ENCODE measurements at places on chromosomes 3 and 15.

DNA sequence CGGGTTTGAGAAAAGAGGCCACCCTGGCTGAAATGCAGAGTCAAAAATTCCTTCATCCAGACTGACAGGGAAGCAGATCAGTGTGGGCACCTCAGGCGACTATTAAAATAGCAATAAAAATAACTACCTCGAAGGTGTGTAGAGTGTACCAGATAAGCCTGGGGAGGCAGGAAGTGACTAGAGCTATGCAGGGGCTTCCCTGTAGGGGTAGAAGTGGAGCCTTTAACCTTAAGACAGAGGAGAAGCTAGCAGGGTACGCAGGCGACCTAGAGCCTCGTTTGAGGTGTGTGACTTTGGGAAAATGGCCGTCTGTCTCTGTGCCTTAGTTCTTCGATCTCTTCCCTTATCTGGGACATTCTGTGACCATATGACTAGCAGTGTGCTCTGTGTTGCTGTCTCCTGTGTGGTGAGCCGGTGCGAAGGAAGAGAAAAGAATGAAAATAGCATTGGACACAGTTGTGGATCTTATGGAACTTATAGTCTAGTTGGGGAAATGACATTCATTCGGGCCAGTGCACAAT lies 17.6 kb downstream of the BHLHE40 start:
- DNase-seq = no peak

DNA sequence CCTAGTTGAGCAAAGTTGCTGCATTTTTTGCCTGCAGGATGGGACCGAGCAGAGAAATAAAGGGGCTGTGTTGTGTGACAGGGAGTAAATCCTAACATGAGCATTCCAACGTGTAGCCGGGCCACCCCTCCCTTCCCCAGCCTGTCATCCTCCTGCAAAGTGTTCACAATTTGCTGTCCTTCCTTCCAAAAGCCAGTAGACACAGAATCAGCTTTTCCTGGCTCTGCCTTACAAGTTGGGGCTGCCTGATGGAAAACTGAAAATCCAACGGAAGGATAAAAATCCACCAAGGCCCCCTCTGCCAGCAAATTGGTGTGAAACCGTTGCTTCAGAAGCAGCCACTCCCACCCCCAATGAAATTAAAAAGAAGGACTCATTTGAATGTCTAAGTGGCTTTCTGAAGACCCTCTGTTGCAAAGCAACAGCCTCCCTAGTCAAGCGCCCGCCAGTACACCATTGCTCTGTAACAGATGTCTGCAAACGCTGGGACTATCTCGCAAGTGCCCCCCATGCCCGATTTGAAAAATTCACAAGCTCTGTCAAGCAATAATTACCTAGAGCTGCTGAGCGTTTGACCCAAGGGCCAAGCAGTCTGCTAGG lies 665 bp downstream of the FRMD4B start:
- DNase-seq = no peak

GRCh38 chr3:75294124-75294523 lies 370.0 kb upstream of the FRG2C start:
- no peak for DNase-seq

DNA sequence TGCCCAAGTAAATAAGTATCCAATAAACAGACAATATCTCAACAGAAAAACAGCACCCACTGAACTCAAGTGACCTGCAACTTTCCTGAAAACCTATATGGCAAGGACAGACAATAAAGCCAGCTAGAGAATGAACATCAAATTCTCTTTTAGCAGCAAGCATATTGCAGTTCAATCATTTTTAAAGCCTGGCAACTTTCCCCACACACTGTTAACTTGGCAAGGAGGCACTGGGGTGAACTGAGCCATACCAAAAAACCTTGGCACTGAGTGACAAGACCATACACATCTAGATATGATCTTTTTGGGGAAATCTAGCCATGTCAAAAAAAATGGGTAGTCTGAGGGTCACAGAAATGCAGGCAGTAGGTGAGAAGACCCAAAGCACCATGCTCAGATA lies 174.6 kb downstream of the STT3B start:
- DNase-seq = no peak

DNA sequence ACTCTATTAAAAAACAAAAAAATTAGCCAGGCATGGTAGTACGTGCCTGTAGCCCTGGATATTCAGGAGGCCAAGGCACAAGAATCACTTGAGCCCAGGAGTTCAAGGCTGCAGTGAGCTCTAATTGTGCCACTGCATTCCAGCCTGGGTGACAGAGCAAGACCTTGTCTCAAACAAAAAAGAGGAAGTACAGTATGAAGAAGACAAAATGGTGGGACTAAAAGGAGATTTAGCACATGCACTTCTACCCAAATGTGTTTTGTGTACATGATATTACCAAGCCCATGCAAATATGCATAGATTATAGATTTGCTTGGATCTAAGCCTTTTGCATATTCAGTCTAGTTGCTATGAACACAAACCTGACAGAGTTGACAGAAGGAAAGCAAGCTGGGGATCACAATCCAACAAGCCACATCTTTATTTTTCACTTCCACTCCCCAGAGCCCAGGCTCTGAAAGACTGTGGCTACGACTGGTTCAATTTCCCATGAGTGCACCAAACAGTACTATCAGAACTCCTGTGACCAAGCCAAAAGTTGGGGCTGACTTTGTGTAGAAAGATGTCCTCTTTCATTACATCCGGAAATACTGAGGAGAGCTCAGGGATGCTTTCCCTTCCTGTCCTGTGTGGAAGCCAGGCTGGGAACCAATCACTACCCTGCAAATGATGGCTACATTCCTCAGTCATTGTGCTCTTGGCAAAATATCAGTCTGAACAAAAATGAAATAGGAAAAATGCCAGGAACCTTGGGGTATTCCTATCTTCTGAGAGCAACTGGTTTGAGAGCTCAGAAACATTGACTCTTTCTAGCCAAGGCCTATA lies 49.4 kb downstream of the TGM4 start:
- no peak for DNase-seq

DNA sequence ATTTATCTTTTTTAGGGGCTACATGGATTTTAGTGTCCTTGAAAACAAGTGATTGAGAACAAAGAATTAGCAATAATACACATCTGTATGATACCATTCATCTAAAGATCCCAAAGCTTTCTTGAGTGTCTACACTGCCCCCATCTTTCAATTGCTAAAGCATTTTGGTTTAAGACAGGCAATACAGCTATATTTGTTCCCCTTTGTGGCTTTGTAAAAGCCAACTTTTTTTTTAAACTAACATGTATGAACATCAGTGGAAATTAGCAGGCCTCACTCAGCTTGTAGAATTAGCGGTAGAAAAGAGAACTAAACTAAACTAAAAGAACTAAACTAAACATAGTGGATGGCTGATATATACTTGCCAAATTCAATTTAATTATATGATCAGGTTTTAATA lies 449.6 kb downstream of the MECOM start:
- DNase-seq = no peak

DNA sequence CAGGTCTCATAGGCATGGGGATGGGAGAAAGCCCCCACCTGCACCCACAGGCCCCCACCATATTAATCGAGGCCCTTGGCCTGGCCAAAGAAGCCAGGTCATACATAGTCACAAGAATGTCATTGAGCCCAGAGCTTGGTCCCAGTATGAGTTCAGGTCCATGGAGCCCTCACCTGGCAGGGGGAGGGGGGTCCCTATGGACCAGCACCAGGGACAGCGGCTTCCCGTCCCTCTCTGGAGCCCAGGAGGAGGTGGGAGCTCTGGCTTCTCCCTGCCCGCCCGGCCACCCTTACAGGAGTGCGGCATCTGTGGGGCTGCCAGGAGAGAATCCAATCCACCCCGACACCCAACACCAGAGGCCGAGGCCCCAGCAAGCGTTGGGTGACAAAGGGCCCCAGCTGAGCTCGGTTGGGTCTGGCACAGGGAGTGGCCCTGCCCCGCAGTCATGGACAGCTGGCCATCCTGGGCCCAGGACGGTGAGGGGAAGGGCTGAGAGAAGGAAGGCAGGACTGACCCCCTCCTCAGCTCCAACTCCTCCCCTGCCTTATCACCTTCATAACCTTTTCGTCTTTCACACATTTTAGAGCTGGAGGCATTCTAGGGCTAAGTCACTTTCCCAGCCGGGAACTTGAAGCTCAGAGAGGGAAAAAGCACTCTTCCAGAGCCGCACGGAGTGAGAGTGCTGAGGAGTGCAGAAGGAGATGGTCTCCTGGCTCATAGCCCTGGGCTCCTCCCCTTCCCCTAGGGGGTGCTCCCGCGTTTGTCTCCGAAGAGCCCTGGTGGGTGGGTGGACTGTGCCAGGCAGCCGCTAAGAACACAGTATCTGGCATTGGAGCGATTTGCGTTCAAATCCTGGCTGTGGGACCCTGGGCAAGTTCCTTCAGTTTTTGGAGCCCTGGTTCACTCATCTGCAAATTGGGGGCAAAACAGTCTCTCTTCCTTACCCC lies 54.6 kb downstream of the ATP2B2 start:
- no peak for DNase-seq

DNA sequence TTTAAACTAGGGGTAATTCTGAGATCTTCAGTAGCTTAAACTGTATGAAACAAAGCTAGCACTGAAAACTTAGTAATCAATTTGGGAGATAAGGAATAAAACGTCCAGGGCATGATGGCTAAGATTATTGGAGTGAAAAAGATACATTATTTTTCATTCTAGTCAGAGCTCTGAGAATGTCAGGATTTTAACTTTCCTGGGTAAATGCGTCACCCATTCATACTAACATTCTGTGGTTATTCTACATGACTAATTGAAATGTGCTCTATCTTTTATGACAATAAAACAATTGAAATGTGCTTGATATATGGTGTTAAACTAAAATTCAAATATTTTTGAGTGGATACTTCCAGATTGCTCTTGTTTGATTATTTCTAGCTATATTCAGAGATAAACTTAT lies 626.0 kb downstream of the EDEM1 start:
- DNase-seq = no peak

GRCh38 chr3:43785551-43785950 lies 94.8 kb downstream of the ABHD5 start:
- DNase-seq = no peak

GRCh38 chr3:128309026-128309425 lies 155.7 kb downstream of the EEFSEC start:
- DNase-seq = no peak

DNA sequence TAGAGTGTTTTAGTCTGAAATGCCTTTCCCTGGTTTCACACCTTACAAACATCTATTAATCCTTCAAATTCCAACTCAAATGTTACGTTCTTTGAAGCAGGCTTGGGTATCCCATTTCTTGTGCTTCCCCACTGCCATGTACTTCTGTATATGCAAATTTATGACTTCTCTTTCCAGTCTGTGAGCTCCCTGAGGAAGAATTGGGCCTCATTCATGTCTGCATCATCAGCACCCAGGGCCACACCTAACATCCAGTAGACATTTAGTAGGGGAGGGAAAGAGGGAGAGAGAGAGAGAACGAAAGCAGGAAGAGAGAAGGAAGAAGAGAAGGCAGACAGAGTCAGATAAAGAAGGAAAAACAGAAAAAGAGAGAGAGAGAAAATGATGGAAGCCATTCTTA lies 53.3 kb upstream of the KY start:
- no peak for DNase-seq

DNA sequence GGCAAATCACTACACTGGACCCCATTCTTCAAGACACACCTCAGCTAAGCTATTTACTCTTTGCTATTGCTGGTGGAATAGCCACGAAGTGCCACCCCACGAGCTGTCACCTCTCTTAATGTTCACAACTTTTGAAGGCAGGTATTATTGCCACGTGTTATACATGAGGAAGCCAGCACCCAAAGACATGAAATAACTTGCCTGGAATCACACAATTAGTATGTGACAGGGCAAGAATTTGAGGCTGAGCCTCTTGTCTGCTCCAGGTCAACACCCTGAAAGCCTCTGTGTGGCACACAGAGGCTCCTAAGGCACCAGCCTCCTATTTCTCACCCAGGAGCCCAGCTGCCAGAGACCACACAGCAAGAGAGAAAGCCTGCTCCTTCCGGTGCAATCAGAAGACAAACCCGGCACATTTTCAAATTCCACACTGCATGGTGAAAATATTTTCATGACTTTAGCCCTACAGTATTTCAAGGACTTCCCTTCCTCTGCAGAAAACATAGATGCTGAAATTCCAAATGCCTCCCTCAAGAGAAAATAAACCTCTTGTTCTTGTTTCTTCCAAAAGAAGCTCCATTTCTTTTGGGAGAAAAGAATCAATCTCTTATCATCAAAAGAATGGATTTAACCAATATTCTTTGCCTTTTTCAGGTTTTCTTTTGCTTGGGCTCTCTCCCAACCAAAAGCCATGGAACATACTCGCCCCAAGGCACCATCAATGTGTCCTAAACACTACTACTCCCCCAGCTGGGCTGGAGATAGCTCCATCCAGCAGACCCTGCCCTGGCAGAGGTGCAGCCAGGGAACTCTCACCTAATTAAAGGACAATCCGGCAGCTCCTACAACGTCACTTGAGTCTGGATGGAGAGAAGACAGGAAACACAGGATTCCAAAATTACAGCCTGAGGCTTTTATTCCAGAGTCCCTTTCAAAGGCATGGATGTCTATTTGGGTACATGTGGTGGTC lies 84.7 kb upstream of the THBS1 start:
- no peak for DNase-seq

- DNase-seq = no peak
Observed at GRCh38 chr3:58281069-58281468, 25.0 kb upstream of the RPP14 start.

DNA sequence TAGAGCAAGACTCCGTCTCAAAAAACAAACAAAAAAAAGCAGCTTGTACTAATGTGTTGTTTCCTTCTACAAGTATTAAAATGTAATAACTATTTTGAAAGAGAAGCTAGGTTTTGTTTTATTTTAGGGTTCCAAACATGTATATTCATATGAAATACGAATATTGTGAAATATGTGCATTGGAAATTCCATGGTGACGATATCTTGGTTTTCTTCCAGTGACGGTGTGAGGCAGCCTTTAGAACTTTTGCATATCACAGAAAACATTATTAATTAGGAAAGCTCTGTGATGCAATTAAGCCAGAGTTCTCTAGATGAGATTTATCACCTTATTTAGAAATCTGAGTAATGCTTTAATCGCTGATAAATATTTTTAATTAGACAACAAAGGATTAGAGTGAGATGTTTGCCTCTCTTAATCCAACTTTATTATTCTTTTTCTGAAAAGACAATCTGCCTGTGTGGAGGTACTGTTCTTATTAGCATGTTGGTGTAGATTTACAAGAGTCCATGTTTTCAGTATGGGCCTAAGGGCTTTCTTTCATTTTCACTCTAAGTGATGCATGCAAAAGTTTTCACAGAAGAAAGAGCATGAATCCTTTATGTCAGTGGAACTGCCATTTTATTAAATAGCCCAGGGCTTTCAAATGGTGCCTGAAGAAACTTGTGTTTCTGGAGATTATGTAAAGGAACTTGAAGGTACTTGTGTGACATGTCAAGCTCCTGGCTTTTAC lies 37.7 kb upstream of the SAMMSON start:
- DNase-seq = no peak

- no peak for DNase-seq
Observed at GRCh38 chr15:89121414-89121813, 33.2 kb downstream of the ABHD2 start.

GRCh38 chr3:126515066-126515706 lies 2.4 kb downstream of the UROC1 start:
- no peak for DNase-seq

- no peak for DNase-seq
Observed at GRCh38 chr3:165070682-165071081, 7.6 kb downstream of the SI start.

Data from omental fat pad (tissue), 4 donors.